ENCODE measurements at places on chromosomes 1 and 21. TPM values are rescaled to one million over a fixed set of nuclear protein-coding genes. Genes with fewer than 3 reads are reported as not detected.

DNA sequence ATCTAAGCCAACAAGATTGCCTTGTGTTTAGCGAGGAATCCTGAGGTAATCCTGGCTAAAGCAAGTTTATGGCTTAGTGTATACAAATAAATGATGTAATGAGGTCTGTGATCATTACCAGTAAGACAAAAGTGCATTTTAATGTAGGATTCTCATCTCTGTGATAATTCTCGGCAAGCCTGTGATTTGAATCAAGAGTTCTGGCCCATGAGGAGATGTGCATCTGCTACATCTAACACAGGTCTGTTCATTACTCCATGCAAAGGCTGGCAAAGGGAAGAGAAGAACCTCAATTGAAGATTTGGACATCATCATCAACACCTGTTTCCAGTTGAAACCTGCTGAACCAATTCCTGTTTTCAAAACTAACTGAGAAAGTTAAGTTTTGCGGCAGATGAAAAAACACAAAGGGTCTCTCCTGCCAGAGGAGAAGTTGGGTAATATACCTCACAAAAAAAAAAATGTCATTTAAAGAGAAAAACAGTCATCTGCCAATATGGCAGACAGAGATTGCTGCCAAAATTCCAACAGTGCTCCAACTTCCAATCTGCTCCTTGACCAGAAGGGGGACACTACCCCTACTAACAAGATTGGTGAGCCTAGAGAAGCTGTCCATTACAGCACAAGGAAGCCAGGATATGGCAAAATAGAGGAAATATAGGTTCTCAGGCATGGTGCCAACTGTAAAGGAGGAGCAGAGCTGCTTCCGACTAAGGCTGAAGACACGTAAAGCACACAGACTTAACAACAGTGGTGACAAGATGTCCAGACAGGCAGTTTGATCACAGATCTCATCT is 453.7 kb downstream of the TTLL7 start:
- no peak for DNase-seq

Gene TIE1
- total RNA-seq = not detected

Gene SERPINC1
- not detected for total RNA-seq

Gene INSRR
- total RNA-seq = not detected
